ENCODE measurements at places on chromosomes 12 and 14. TPM values are rescaled to one million over a fixed set of nuclear protein-coding genes. Genes with fewer than 3 reads are reported as not detected.

GRCh38 chr12:33245434-33245833 is 194.2 kb downstream of the SYT10 start:
- DNase-seq, result no peak
- H3K4me3 ChIP-seq, result no peak overlapping the region
- H3K36me3 ChIP-seq, result no peaks in the 10 kb centered on the region
- H3K27ac ChIP-seq, result no peak overlapping the region

GRCh38 chr12:7303230-7303629 is 642 bp upstream of the ACSM4 start:
- peaks cover 32% of the 10 kb centered on the region for H3K27me3 ChIP-seq
- no peak for DNase-seq
- H3K4me1 ChIP-seq, result no peaks in the 10 kb centered on the region
- H3K4me3 ChIP-seq, result no peak overlapping the region

- H3K36me3 ChIP-seq, result no peaks in the 10 kb centered on the region
- DNase-seq, result no peak
- no peak overlapping the region for H3K27ac ChIP-seq
- H3K27me3 ChIP-seq, result peaks cover 26% of the 10 kb centered on the region
Observed at GRCh38 chr14:35952584-35952983, 126.4 kb downstream of the BRMS1L start.

GRCh38 chr14:57999979-58000378 is 134.1 kb upstream of the SLC35F4 start:
- H3K4me1 ChIP-seq, result no peaks in the 10 kb centered on the region
- no peak for DNase-seq
- H3K36me3 ChIP-seq, result peaks cover 6% of the 10 kb centered on the region
- no peaks in the 10 kb centered on the region for H3K27me3 ChIP-seq

GRCh38 chr12:117528538-117528937 is 167.1 kb upstream of the NOS1 start:
- DNase-seq, result peak; percentile 22
- peak overlapping the region; percentile 58 for H3K27ac ChIP-seq
- H3K27me3 ChIP-seq, result no peaks in the 10 kb centered on the region
- H3K4me1 ChIP-seq, result peaks cover 20% of the 10 kb centered on the region

DNA sequence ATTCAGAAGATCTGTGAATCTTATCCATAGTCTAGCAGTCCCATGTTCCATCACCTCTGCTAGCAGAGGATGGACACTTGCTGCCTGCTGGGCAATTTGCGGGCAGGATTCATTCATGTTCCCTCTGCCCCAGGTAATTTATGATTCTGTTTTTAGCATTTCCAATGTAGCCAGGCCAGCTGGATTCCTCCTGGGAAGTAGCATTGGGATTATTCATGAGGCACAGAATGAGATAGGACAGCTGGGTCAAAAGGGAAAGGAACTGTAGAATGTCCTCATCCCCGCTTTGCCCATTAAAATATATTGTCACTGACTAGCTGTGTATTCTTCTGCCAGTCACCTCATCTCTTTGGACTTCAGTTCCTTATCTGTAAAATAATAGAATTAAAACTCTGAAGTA is 68.7 kb downstream of the SLC35F4 start:
- no peak overlapping the region for H3K27ac ChIP-seq
- DNase-seq, result no peak
- H3K4me1 ChIP-seq, result no peaks in the 10 kb centered on the region
- H3K36me3 ChIP-seq, result no peaks in the 10 kb centered on the region

DNA sequence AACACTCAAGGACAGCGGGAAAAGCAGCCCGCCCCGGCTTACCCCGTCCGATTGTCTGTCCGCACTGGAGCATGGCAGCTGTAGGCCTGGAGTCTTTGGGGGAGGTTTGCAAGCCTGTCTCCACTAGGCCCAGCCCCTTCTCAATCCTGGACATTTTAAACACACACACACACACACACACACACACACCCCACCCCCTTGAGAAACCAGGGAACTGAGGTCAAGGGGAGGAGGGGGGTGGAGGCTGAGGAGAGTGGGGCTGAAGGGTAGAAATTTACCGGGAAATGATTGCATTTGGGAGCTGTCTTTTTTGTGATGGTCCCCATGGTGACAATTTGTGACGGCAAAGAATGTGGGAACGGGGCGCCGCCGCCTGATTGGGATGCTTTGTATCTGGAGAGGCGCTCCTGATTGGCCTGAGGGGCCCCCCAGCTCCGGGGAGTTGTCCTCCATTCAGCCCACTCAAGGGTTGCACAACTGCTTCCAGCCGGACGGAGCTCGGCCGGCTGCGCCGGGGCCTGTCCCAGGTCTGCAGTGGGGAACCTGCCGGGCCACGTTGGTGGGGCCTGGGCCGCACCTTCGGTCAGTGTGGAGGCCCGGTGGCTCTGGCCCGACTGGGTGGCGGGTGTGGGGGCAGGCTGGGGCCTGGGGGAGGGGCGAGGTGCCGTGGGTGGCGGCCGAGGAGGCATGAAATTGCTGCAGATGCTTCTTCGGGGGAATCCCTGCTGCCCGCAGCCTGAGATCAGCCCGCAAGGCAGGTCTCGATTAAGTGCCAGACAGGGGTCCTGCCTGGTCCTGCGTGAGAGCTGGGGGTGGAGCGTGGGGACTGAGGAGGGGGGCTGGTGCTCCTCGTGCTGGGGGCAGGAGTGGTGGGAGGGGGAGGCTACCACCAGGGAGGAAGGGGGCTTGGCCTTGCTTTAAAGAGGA is at the start of gene FAM181A:
Gene FAM181A (plus strand): TSS at position 472 of the 927 bp plus-strand sequence. CDS start 942 bp downstream, outside the sequence.
- DNase-seq, result no peak
- H3K4me1 ChIP-seq, result no peaks in the 10 kb centered on the region

The AKAP3 gene
- total RNA-seq, result 2.7 TPM

All from left ventricle myocardium inferior (tissue), 1 donor.